ENCODE measurements at places on chromosomes 12 and 14. TPM values are rescaled to one million over a fixed set of nuclear protein-coding genes. Genes with fewer than 3 reads are reported as not detected.

GARIN6 gene
- not detected for total RNA-seq

DNA sequence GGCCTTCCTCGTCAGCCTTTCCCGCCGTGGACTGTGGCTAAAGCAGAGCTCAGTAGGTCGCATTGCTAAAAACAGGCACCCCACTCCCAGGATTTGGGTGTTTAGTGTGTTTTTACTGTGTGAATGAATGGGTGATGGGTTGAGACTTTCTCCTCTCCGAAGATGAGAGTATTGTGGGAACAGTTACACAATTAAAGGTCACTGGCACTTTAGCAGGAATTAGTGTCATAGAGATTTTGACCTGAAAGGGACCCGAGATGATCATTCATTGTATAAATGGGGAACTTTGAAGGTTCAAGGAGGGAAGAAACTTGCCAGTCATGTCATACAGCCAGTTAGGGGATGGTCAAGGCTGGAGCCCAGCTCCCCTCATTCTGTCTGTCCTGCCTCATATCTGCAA is 56.9 kb downstream of the TSPAN9 start:
- no peak for DNase-seq
- H3K27me3 ChIP-seq: no peaks in the 10 kb centered on the region
- no peaks in the 10 kb centered on the region for H3K4me1 ChIP-seq
- H3K36me3 ChIP-seq: no peaks in the 10 kb centered on the region
- H3K27ac ChIP-seq: no peak overlapping the region

DNA sequence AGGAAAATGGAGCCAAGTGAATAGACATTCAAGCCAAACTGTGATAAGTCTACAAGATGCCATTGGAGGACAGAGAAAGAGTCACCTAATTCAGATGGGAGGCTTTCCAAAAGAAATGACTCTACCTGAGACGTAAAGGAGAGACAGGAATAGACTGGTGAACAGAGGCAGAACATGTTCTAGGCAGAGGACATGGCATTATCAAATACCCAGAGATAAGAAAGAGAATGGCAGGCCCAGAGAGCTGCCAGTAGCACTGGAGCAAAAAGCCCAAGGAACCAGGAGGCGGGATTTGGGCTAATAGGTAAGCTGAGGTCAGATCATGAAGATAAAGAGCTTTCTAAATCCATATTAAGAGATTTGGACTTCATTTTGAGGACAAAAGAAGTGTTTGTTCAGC is 207.1 kb downstream of the AKAP6 start:
- no peak overlapping the region for H3K27ac ChIP-seq
- DNase-seq: no peak
- no peaks in the 10 kb centered on the region for H3K4me1 ChIP-seq
- H3K4me3 ChIP-seq: no peak overlapping the region
- no peaks in the 10 kb centered on the region for H3K36me3 ChIP-seq

- no peak for DNase-seq
- no peak overlapping the region for H3K27ac ChIP-seq
- H3K27me3 ChIP-seq: no peaks in the 10 kb centered on the region
- H3K36me3 ChIP-seq: no peaks in the 10 kb centered on the region
These were observed 7.0 kb downstream of the TMEM179 start for GRCh38 chr14:104597576-104597975.

DNA sequence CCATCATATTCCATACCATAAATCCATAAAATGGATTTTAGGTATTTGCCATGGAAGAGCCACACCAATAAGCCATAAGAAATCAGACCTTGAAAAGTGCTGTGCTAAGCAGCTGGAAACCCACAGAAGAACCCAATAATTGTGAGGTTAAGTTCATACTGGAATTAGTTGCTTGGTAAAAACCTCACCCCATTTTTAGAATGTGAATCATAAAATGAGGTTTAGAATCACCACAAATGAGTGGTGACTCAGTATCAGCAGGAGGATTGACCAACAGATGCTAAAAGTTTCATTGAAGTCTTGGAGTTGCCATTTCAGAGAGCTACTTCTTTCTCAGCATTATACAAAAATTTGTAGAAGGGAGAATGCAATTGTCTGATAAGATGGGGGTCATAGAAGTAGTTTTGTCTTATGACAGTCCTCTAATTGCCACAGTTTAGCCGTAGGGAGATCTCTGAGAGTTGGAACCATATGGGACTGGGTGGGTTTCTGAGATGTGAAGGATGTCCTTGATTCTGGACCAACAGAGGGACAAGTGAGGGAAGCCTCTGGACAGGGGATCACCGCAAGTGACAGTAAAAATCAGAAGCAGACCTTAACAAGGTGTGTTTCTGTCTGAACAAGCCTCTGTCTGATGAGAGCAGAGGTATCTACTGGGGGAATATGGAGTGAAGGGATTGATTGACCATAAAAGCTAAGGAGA is 1.4 kb upstream of the STON2 start:
- no peaks in the 10 kb centered on the region for H3K36me3 ChIP-seq
- DNase-seq: no peak
- no peak overlapping the region for H3K4me3 ChIP-seq
- H3K27me3 ChIP-seq: no peaks in the 10 kb centered on the region
